ENCODE measurements at places on chromosomes 5 and 9.

GRCh38 chr9:882416-882924 lies 41.0 kb downstream of the DMRT1 start:
- no peak for DNase-seq

DNA sequence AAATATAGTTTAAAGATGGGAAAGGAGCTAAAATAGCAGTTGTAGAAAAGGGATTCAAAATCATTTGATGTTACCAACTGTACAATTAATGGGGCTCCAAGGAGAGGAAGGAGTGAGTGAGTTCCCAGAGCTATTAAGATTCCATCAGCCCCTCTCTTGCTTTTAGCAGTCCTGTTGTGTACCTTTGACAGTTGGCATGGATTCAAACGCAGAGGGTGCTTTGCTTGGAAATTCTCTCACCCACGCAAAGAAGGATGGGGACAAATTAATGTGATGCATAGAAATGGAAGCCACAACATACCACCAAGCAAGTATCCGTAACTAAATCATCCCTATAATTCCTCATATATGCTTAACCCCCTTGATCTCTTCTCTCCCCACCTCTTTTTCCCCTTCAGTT lies 461.3 kb downstream of the EBF1 start:
- DNase-seq: no peak

DNA sequence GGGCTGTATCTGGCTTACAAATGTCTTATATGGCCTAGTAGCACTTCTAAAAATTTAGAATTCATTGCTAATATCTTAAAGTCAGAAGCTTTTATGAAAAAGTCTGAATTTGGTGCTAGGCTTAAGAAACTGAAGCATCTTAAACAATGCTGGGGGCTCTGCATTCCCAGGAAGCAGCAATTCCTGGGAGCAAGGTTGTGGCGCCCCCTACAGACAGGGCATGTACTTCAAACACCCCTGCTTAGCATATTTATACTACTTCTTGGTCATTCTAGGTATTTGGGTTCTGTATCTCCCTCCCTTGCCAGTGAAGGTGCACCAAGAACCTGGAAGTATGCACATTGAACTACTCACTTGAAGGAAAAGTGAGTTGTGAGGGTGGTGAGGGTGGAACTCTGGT lies 64.6 kb upstream of the GRIA1 start:
- DNase-seq: no peak

DNA sequence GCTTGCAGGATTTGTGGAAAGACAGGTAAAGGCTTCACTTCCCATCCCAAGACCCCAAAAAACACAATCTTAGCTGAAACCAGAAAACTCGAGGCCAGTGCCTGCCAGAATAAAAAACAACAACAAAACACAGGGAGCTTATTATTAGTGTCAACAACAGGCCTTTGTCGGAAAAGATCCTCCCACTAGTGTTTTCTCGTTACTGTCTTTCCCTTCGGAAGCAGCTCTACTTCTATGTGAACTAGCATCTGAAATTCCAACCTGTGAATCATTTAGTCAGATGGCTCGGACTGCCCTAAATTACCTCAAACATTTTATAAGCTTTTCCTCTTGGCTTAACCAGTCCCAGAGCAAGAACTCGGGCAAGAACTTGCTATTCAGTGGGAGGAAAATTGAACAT lies 122.2 kb upstream of the GNA14 start:
- no peak for DNase-seq

DNA sequence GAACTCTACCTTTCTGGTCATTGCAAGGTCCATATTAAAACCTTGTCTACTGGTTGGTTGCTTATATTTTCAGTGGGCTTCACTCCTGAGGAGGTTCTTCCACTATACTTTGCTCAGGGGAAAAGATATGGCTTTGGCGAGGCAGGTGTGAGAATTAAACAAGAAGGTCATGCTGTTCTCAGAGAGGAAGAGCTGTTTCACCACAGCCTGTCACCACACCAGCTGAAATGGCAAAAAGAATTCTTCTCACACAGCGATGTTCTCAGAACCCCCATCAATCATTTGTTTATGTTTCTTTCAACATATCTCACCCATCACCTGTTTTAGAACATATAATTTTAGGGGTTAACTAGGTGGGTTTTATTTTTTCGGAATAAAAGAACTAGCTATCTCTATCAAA lies 38.6 kb downstream of the CAPSL start:
- DNase-seq: no peak

- no peak for DNase-seq
These were observed 71.9 kb downstream of the FOXD1 start for GRCh38 chr5:73376618-73377170.

- no peak for DNase-seq
These were observed 157.8 kb upstream of the FTMT start for GRCh38 chr5:121693864-121694263.

GRCh38 chr5:54302267-54302687 lies 8.1 kb downstream of the ARL15 start:
- DNase-seq: no peak

- DNase-seq: no peak
These were observed 57.3 kb upstream of the PJA2 start for GRCh38 chr5:109467058-109467457.

- DNase-seq: no peak
These were observed 69.8 kb upstream of the CNTLN start for GRCh38 chr9:17065062-17065461.

- no peak for DNase-seq
These were observed 830.9 kb downstream of the MAT2B start for GRCh38 chr5:164336276-164336675.

- no peak for DNase-seq
These were observed 165.8 kb upstream of the ANKH start for GRCh38 chr5:15037247-15037908.
